ENCODE measurements at places on chromosomes 6 and 20.
A peak's percentile ranks its signal among the peaks of the same experiment; 100 is the strongest.

GRCh38 chr6:75023634-75024033 lies 182.2 kb downstream of the COL12A1 start:
- DNase-seq = no peak

GRCh38 chr20:51789434-51789833 lies 12.9 kb downstream of the SALL4 start:
- DNase-seq = no peak

DNA sequence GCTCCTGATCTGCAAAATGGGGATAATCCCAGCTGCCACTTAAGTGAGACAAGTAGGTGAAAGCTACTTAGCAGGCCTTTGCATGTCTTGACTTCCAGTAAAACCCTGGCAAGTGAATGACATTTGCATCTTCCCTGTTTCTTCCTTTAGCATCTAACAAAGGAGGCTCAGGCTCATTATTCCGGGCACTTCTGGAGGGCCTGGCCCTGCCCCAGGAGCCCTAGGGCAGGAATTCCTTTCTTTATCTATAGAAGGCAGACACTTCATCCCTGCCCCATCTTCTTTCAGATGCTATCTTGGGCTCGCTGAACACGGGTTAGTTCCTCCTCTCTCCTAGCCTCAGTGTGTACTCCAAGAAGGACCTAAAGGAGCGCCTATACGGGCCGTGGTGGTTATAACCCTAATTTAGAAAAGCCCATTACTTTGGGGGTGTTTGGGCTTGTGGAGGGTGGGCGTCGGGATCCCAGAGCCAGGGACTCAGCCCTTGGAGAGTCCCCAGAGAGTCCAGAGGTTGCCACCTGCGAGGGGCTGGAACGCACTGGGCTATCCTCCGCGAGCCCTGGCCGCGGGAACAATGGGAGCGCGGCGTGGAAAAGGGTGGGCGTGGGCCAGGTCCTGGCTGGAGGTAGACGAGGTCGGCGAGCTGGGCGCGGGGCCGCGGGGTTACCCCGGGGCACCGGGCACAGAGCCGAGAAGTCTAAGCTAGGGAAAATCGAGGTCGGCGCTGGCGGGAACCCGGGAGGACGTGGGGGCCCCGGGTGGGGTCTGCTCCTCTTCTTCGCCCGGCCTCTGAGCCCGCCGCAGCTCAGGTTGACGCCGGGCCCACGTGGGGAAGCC lies 62.8 kb upstream of the EPB41L1 start:
- no peak for DNase-seq

GRCh38 chr6:27495386-27496135 lies 22.7 kb upstream of the ZNF184 start:
- DNase-seq = peak; percentile 81

GRCh38 chr20:2524709-2525506 lies 11.5 kb upstream of the TMC2 start:
- DNase-seq = peak; percentile 15

DNA sequence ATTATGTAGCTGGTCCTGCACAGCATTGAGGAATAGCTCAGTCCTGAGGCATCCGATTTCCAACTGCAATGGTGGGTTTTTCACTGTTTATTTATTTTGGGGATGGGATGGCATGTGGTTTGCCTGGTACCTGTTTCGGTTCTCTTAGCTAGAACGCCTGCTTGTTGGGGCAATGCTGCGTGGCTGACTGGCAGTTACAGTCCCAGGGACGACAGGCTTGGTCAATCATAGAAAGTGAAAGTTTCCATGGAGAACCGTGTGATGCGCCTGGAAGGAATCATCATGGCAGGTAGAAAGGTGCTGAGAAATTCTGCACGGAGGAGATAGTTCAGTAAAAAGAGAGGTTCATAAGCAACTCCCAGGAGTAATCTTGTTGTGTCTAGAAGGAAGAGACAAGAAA lies 18.4 kb downstream of the ID4 start:
- no peak for DNase-seq

GRCh38 chr6:24966381-24966780 lies 30.6 kb upstream of the RIPOR2 start:
- no peak for DNase-seq

- DNase-seq = no peak
These were observed 93.9 kb downstream of the ARID1B start for GRCh38 chr6:156870924-156871539.

GRCh38 chr6:31010393-31011060 lies at the start of gene MUC22:
Gene MUC22 (plus strand): TSS chr6:31010474. CDS start chr6:31010707, 233 bp downstream.
- DNase-seq = peak; percentile 18

GRCh38 chr20:16459019-16459700 lies 114.1 kb downstream of the KIF16B start:
- DNase-seq = no peak

DNA sequence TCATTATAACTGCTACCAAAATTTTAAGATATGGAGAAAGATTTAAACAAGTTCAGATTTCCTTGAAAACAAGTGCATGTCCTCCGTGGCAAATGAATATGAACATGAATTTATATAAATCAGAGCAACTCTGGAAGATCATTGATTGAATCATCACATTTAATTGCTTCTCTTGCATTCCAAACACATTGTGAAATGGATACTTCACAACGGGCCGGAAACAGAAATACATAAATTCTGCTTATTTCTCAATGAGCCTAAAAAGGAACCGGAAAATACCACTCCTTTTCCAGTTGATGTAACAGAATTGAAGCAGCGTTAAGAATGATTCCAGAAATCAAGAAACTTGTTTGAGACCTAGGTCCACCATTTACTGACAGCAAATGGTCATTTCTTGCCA lies 134.6 kb upstream of the BTN3A2 start:
- no peak for DNase-seq

DNA sequence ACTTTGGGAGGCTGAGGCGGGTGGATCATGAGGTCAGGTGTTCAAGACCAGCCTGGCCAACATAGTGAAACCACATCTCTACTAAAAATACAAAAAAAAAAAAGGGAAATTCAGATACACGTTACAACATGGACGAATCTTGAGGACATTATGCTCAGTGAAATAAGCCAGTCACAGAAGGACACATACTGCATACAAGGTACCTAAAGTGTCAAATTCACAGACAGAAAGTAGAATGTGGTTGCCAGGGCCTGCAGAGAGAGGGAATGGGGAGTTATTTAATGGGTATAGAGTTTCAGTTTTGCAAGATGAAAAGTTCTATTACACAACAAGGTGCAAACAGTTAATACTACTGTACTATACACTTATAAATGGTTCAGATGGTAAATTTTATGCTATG lies 75.1 kb downstream of the SNX5 start:
- no peak for DNase-seq

DNA sequence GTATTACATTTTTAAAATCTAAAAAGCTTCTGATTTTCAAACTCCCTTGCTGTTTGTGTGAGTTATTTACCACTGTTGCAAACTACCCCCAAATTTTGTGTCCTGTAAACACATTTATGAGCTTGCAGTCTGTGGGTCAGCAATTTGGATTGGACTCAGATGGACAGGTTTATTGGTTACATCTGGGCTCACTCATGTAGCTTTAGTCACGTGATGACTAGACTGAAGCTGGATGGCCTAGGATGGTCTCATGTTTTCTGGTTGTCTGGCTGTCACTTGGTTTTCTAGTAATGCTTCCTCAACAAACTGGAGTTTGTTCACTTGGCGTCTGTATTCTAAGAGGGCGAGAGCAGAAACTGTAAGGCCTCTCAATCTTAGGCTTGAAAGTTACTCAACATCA lies 12.2 kb upstream of the C6orf58 start:
- no peak for DNase-seq

GRCh38 chr20:7589164-7589563 lies 351.1 kb downstream of the HAO1 start:
- DNase-seq = no peak

DNA sequence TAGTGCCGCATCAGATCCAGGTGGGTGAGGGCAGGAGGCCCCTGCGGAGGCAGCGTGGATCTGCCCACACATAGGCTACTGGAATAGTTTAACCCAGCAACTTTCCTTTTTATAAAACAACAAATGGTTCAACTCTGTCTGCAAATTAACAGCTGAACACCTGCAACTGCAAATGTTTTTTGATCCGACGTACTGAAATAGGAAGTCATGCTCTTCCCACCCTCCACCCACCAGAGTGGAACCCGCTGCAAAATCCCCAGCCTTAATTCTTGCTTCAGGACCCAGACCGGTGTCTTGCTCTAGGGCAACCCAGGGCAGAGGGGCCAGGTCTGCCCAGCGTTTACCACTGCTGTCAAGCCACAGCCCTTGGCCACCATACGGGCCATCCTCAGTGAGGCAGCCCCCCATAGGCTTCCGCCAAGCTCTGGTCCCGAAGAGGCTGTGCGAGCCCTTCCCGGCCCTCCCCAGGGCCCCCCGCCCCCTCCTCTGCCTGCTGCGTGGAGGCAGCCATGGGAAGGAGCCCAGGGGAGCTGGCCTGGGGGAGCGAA lies 334.3 kb downstream of the ZFAND3 start:
- DNase-seq = no peak

DNA sequence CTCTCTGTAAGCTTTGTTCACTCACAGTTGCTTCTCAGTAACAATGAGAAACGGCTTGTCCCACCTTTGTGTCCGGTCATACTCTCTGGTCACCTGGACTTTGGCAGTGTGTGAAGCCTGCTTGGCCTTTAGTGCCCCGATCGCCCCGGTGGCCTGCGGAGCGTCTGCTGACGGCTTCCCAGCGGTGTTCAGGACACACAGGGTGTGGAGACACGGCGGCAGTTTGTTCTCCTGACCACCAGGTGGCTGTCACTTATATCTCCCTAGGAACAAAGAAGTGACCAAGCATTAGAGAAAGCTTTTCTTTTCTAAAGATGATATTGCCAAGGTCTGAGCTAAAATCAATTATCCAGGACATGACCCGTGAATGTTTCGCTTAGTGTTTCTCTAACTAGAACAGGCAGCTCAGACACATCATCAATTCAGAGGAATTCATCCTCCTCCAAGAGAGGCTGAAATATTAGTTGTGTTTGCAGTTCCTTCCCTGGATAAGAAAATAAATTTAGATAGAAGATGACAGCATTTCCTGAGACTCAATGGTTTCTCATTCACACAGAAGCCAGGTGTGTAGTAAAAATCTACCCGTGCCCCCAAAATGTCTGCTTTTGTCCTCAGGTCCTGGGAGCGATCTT lies 167.4 kb upstream of the THBS2 start:
- DNase-seq = peak; percentile 10

DNA sequence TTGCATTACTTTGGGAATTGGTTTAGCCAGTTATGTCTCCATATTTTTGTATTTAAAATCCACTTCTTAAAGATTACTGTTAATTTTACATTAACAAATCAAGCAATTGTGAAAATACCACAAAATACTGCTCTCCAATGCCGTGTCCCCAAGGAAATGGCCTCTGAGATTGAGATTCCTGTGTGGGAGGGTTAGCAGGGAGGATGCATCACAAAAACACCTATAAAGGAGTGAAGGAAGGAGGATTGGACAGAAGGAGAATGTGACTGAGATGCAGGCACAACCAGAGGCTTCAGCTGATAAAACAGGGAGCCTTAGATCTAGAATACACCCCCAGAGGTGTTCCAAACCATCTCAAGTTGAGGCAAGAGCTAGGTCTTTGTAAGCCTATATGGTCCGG lies 34.2 kb upstream of the NKAIN2 start:
- DNase-seq = no peak

DNA sequence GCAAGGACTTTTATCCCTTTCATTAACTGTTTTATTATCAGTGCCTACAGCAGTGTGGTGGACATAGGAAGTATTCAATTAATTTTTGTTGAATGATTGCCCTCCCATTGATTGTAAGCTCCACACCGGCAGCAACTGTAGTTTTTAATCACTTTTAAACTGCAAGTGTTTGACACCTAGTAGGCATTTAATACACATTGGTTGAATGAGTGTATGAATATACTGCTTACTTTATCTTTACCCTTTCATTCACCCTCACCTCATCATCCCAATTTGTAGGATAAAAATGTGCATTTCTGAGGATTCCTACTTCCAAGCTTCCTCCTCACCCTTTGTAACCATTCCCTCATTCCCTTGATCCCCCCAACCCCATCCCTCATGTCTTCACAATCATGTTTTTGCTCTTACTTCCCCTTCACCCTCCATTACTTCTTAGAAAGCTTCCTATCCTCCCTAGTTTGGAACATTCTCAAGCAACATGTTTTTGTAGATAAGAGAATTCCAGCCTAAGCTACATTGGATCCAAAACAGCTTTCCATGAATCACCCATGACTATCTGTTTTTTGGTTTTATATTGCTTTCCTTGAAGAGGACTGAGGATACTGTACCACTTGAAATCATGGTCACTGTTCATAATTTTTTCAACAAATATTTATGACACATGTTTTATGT lies 955 bp upstream of the SLC26A8 start:
- no peak for DNase-seq

DNA sequence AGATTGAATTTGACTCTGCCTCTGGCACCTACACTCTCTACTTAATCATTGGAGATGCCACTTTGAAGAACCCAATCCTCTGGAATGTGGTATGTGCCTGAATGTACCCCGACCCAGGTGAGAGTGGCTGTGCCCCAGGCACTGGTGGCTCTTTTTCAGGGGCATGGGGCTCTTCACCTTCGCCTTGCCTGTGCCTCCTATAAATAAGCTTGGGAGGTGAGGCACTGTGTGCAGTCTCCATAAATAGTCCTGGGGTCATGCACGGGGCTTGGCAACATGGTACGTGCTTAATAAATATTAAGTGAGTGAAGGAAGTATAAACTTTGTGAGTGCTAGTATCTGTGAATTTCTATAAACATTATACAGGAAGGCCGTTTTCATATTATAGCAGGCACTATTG lies 33.0 kb downstream of the GHRH start:
- no peak for DNase-seq

- no peak for DNase-seq
These were observed 77.8 kb upstream of the SLC35B3 start for GRCh38 chr6:8513174-8513573.

GRCh38 chr6:137399881-137400443 lies 94.2 kb downstream of the OLIG3 start:
- no peak for DNase-seq

GRCh38 chr6:28408076-28408802 lies 8.7 kb upstream of the ZSCAN12 start:
- DNase-seq = no peak

- no peak for DNase-seq
These were observed 115.1 kb upstream of the PMEPA1 start for GRCh38 chr20:57824909-57825308.

DNA sequence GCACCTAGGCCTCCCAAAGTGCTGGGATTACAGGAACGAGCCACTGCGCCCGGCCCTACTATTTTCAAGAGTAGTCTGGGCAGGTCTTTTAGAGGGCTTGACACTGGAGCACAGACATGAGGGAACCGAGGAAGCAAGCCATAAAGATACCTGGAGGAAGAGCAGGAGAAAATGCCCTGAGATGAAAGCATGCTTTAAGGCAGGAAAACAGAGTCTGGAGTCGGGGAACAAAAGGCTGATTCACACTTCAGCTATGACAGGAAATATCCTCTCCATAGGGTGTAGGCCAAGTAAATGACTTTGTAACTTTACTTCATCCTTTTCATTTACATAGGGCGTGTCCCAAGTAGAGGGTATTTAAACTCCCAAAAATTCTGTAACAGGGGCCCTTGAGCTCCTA lies 4.3 kb upstream of the SERINC3 start:
- no peak for DNase-seq

GRCh38 chr6:15553031-15553430 lies 109.8 kb downstream of the DTNBP1 start:
- no peak for DNase-seq

Data from stimulated activated CD4-positive, alpha-beta T cell treated with anti-CD3 and anti-CD28 coated beads, Interleukin-4, amount 100 ng/mL, for 48 hours (primary cell).